ENCODE measurements at places on chromosomes 7 and 10.

GRCh38 chr7:28726555-28726954 lies 231.6 kb downstream of the TRIL start:
- no peak for DNase-seq
- H3K27me3 ChIP-seq, result no peaks in the 10 kb centered on the region
- no peaks in the 10 kb centered on the region for H3K36me3 ChIP-seq
- no peaks in the 10 kb centered on the region for H3K4me1 ChIP-seq
- no peak overlapping the region for H3K4me3 ChIP-seq
- H3K27ac ChIP-seq, result no peak overlapping the region

DNA sequence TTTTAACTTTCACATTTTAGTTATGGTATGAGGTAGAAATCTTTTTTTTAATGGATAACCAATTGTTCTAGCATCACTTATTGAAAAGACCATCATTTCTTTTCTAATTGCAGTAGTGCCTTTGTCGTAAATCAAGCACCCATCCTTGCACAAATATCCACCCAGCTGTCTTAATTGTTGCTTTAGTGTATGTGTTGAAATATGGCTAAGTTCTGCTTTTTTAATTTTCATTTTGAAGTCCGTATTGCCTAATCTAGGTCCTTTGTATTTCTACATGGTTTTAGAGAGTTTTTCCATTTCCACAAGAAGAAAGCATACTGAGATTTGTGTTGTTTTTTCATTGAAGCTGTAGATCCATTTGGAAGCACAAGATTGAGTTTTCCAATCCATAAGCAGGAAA lies 259.6 kb upstream of the SEMA3E start:
- no peaks in the 10 kb centered on the region for H3K4me1 ChIP-seq
- no peak overlapping the region for H3K4me3 ChIP-seq
- DNase-seq, result no peak
- no peak overlapping the region for H3K27ac ChIP-seq

DNA sequence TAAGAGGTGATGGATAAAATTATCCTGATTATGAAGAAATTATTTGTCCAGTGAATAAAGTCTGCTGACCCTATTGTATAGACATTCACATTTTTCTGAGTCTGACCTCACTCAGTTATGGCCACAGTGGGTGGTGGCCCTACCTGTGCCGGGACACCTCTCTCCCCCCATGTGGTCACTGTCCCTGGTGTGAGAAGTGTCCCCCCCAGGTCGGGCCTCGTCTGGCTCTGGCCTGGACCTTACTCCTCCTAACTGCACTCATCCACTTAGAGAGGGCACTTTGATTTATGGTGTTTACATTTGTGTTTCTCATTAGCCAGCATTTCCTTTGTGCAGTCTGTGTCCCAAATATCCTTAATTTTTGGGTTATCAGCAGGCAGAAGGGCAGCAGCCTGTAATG lies 59.6 kb upstream of the ZNF32 start:
- H3K27me3 ChIP-seq, result no peaks in the 10 kb centered on the region
- H3K36me3 ChIP-seq, result no peaks in the 10 kb centered on the region

DNA sequence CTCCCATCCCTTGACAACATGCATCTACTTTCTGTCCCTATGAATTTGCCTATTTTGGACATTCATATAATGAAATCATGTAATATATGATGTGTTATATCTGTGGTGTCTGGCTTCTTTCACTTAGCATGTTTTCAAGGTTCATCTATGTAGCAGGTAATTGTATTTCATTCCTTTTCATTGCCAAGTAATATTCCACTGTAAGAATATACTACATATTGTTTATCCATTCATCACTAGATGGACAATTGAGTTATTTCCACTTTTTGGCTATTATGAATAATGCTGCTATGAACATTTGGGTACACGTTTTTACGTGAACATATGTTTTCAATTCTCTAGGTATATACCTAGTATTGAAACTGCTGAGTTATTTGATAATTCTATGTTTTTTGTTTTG lies 238.2 kb downstream of the PTEN start:
- H3K4me1 ChIP-seq, result peaks cover 6% of the 10 kb centered on the region
- H3K27me3 ChIP-seq, result no peaks in the 10 kb centered on the region
- H3K27ac ChIP-seq, result no peak overlapping the region
- H3K4me3 ChIP-seq, result no peak overlapping the region

- no peak overlapping the region for H3K27ac ChIP-seq
- H3K4me3 ChIP-seq, result no peak overlapping the region
- H3K27me3 ChIP-seq, result no peaks in the 10 kb centered on the region
- no peaks in the 10 kb centered on the region for H3K4me1 ChIP-seq
- no peaks in the 10 kb centered on the region for H3K36me3 ChIP-seq
Observed at GRCh38 chr7:127107601-127108007, 145.1 kb downstream of the GRM8 start.
